ENCODE measurements at places on chromosomes 6 and 20. TPM values are rescaled to one million over a fixed set of nuclear protein-coding genes. Genes with fewer than 3 reads are reported as not detected.

DNA sequence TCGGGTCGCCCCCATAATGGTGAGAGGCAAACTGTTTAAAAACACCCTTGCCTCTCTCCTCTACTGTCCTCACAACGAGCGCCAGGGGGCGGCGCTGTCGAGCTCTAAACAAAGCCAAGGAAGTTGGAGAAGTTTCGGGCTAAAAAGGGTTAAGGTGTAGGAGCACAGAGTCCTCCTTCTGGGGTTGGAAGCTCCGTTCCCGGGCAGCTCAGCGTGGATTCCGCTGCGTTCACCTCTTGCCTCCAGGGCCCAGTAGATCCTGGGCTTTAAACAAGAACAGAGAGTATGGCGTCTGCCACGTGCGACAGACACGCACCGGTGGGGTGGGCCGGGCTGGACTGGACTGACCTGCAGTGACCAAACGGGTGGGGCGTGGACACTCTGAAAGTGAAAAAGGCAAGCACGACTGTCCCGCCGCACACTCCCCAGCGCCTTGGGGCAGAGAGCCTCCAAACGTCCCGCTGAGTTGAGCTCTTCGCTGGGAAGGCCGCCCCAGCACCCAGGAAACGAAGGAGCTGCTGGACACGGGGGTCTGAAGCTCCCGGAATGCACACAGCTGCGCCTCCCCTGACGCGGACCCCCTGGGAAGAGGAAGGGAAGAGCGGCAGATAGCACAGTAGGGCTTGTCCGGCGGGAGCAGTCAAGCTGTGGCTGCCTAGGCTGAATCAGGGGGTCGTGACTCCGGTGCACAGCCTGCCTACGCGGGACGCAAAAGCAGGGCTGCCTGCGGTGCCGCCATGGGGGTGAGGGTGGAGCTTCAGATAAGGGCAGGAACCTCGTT, 1.6 kb upstream of the THBD start:
- no peak for DNase-seq
- no peaks in the 10 kb centered on the region for H3K27me3 ChIP-seq
- no peaks in the 10 kb centered on the region for H3K36me3 ChIP-seq
- peak overlapping the region; percentile 90 for H3K27ac ChIP-seq

- H3K36me3 ChIP-seq: no peaks in the 10 kb centered on the region
- H3K4me1 ChIP-seq: no peaks in the 10 kb centered on the region
- H3K27ac ChIP-seq: no peak overlapping the region
- DNase-seq: no peak
- H3K4me3 ChIP-seq: no peak overlapping the region
Observed at GRCh38 chr6:168711049-168711640, 270.2 kb downstream of the SMOC2 start.

GRCh38 chr6:65964261-65964660, 257.2 kb upstream of the EYS start:
- H3K4me1 ChIP-seq: no peaks in the 10 kb centered on the region
- no peak overlapping the region for H3K27ac ChIP-seq
- H3K4me3 ChIP-seq: no peak overlapping the region
- H3K27me3 ChIP-seq: no peaks in the 10 kb centered on the region
- no peaks in the 10 kb centered on the region for H3K36me3 ChIP-seq

REV3L gene
- 50.3 TPM for total RNA-seq

DNA sequence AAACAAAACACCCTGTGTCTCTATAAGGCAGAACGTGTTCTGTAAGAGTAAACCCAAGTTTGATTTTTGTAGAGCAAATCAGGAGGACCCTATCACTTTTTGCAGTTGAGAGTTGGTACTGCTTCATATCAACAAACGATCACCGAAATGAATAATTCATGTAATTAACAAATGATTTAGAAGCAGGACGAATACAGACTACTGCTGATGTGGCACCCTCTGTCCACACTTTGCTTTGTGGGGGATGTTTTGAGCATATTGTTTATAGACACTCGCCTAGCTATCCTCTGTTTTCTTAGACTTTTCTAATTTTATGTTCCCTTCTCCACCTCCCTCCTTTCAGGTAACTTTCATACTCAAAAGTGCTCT, 1.5 kb downstream of the CD2AP start:
- H3K36me3 ChIP-seq: no peaks in the 10 kb centered on the region
- no peaks in the 10 kb centered on the region for H3K4me1 ChIP-seq
- no peak for DNase-seq
- H3K27me3 ChIP-seq: no peaks in the 10 kb centered on the region

- H3K4me3 ChIP-seq: no peak overlapping the region
- H3K36me3 ChIP-seq: no peaks in the 10 kb centered on the region
- H3K27ac ChIP-seq: no peak overlapping the region
- no peaks in the 10 kb centered on the region for H3K4me1 ChIP-seq
- H3K27me3 ChIP-seq: no peaks in the 10 kb centered on the region
Observed at GRCh38 chr6:40408786-40409542, 178.2 kb downstream of the LRFN2 start.

DNA sequence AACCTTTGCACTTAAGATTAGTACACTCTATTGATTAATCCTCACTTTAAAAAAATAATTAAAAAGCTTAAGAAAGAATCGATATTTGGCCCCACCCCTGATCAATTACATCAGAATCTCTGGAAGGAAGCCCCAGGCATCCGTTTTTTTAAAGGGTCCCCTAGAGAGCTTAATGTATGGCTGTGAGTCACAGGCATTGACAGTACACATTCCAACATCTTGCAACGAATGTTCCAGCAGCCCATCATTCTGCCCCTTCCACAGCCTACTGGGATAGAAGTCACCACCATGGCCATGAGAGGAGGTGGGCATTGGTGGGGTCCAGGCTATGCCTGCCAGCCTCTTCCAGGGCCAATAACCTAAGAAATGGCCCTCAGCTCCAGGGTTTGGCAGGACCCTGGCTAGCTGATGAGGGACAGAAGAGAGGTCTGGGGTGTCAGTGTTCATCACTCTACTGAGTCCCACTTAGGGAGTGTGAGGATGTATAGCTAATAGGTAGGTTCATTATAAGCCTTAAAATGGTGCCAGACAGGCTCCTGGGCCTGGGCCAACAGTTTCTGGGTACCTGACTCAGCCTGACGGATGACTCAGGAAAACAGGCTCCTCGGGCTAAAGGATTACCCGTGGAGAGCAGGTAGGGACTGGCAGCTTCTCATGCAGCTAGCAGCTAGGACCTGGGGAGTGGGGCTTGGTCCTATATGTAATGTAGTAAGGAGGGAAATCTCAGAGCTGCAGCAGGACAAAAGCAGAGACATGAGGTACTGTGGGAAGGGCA, 40.4 kb downstream of the MDGA1 start:
- H3K4me3 ChIP-seq: no peak overlapping the region

MAFB gene
- total RNA-seq: 148 TPM

DNA sequence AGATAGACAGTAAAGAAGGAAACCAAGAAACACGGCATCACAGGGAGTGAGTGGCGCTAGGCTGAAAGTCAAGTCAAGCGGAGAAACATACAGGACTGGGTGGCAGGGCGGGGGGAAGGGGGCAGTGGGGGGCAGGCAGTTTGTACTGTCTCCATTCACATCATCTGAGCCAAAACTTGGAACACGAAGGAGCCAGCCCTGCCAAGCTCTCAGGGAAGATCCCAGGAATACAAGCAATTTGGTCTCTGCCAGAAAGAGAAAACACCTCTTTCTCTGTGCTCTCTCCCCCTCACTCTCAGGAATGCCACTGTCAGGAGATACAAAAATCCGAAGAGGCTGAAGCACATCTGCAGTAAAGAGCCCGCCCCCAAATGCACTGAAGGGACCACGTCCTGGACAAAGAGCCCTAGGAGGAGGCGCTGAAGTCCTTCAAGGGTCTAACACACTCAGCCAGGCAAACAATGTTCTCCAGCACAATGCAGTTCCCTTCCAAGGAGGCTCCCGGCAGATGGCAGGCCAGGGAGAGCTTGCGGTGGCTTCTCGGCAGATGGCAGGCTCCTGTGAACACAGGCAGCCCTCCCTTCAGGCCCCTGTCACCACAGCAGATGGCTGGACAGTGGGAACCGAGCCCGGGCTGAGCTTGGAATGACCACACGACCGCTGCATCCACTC, 90.0 kb downstream of the ATP9A start:
- peak overlapping the region; percentile 2 for H3K4me3 ChIP-seq
- no peaks in the 10 kb centered on the region for H3K27me3 ChIP-seq
- no peak for DNase-seq
- H3K27ac ChIP-seq: peak overlapping the region; percentile 55

GRCh38 chr6:84222426-84222825, 5.0 kb downstream of the CEP162 start:
- no peak overlapping the region for H3K27ac ChIP-seq
- no peaks in the 10 kb centered on the region for H3K4me1 ChIP-seq
- no peaks in the 10 kb centered on the region for H3K27me3 ChIP-seq
- no peaks in the 10 kb centered on the region for H3K36me3 ChIP-seq
- no peak overlapping the region for H3K4me3 ChIP-seq

GRCh38 chr6:148203970-148204369, 138.7 kb upstream of the SASH1 start:
- H3K36me3 ChIP-seq: no peaks in the 10 kb centered on the region
- DNase-seq: no peak
- no peaks in the 10 kb centered on the region for H3K4me1 ChIP-seq
- H3K27me3 ChIP-seq: no peaks in the 10 kb centered on the region
- H3K4me3 ChIP-seq: no peak overlapping the region

DNA sequence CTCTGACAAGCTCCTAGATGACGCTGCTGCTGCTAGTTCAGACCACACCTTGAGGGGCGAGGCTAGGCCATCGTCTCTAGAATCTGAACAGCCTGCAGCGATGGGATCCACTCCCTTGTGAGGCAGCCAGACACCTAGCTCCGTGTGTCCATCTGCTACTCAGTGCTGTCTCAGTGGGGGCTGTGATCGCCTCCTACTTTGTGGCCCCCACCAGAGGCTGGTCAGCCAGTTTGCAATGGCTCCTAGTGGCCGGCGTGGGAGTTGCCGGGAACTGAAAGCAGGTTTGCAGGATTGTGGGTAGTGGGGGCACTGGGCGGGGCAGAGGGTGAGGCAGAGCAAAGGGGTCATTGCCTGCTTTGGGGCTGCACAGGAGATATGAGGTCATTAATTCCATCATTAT, 2.8 kb downstream of the CCN5 start:
- H3K27ac ChIP-seq: no peak overlapping the region
- no peaks in the 10 kb centered on the region for H3K36me3 ChIP-seq
- peaks cover 34% of the 10 kb centered on the region for H3K4me1 ChIP-seq
- H3K27me3 ChIP-seq: no peaks in the 10 kb centered on the region

DNA sequence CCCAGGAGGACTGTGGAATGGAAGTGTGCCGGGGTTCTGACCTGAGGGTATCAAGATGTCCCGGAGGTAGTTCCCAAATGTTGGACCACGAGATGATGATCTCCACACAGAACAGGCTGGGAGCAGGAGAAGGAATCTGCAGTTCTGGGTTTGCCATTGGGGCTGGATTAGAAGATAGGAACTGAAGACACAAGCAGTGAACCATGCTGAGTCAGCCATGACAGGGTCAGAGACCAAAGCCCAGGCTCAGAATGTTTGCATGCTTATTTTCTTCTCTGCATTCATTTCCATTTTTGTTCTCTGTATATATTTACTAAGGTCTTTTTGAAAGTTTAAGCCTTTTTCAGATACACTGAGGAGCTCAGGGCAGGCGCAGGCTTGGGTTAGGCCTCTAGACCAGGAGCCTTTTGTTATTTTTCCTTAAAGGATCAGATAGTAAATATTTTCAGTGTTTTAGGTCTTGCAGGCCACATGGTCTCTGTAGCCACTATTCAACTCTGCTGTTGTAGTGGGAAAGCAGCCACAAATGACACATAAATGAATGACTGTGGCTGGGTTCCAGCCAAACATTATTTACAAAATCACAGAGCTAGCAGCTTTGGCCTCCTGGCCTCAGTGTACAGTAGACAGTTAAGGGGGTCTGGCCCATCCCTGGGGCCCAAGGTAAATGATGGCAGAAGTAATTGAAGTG, 28.5 kb downstream of the SLC35D3 start:
- no peak overlapping the region for H3K4me3 ChIP-seq
- H3K27me3 ChIP-seq: no peaks in the 10 kb centered on the region
- no peaks in the 10 kb centered on the region for H3K36me3 ChIP-seq

DDR1 gene
- total RNA-seq: 149 TPM

WFDC12 gene
- total RNA-seq: not detected

DNA sequence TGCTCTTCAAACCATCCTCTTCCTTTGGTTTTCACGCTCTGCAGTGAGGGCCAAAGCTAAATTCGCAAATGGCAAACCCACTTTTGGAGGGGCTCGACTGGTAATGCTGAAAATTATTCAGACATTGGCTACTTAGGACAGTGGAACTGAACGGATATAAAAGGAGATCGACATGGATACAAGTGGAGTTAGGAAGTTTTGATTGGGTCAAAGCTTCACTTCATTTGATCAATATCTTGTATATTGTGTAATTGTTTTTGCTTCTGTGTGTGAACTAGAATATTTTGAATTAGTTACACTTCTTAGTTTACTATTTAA, 1.2 kb downstream of the FAM8A1 start:
- H3K27ac ChIP-seq: peak overlapping the region; percentile 97
- H3K4me3 ChIP-seq: peak overlapping the region; percentile 96
- H3K27me3 ChIP-seq: no peaks in the 10 kb centered on the region
- DNase-seq: no peak
- no peaks in the 10 kb centered on the region for H3K4me1 ChIP-seq

Data from breast epithelium (tissue), 4 donors.